GM18507 (cell line): ENCODE measurements at places on chromosomes 5 and 9.

- DNase-seq: no peak
Observed at GRCh38 chr9:136668983-136669790, 6.5 kb downstream of the EGFL7 start.

DNA sequence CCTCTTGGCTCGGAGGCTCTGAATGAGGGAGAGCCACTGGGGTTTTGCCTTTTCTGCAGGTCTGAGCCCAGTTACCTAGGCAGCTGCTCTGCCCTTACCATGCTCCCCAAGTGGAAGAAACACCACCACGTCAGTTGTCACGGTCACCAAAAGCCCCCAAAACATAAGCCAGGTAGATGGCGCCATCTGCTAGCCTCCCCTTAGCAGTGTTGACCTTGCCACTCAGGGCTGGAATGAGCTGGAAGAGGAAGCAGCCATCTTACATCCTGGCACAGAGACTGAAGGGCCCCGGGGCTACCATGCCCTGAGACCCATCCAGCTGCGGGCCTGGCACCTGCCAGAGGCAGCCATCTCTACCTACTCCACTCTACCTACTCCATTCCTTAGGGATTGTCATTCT lies 7.4 kb downstream of the ZER1 start:
- DNase-seq: no peak

DNA sequence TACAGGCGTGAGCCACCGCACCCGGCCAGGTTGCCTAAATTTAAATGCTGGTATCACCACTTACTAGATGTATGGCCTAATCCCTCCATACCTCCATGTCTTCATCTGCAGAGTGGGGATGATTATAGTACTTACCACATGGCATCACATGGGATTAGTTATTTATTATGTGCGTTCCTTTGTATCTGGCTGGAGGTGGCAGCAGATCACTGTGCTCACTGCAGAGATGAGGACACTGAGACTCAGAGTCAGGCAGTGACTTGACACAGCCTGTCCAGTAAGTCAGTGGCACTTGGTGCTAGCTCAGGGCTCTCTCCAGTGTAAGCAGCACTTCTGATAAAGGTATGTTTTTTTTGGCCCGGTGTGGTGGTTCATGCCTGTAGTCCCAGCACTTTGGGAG lies 38.4 kb upstream of the HAND1 start:
- no peak for DNase-seq

DNA sequence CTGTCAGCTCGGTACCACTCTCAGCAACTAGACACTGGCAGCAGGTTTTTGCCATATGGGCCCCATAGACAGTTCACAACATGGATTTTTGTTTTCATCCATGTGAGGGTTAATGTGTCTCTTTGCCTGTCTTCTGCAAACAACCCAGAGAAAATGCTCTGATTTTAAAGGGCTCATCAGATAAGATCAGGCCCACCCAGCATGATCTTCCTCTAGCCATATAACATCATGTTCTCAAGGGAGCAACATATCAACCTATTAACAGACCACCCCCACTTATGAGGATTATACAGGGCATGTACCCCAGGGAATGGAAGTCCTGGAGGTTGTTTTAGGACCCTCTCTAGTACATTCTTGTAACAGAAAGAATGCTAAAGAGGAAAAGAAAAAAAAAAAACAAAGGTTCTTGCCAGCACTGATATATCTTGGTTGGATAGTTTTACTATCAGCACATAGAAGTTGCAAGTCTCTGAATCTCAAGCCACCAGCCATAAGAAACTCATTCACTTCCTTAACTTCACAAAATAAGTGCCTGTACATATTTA lies 1015.1 kb downstream of the TLE4 start:
- DNase-seq: no peak

GRCh38 chr5:137190031-137190430 lies 309.1 kb downstream of the SPOCK1 start:
- no peak for DNase-seq

- no peak for DNase-seq
Observed at GRCh38 chr9:104177003-104177611, 83.0 kb downstream of the SMC2 start.

DNA sequence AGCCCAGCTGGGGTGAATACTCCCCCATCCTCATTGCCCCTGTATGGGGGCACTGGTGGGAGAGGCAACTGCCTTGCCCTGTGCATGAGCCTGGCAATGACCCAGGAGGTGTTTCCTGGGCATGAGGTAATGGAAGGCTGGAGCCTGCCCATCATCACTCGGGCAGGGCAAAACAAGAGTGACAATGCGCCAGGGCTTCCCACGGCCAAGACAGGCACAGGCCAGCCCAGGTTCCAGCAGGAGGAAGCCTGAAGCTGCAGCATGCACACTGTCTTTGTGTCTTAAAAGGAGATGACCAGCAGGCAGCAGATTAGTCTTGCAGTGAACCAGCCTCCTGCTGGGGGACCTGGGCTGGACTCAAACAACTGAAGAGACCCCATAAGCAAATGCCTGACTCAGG lies 92.2 kb upstream of the SMIM23 start:
- no peak for DNase-seq

- DNase-seq: no peak
Observed at GRCh38 chr9:123049589-123050222, 16.2 kb downstream of the GPR21 start.

DNA sequence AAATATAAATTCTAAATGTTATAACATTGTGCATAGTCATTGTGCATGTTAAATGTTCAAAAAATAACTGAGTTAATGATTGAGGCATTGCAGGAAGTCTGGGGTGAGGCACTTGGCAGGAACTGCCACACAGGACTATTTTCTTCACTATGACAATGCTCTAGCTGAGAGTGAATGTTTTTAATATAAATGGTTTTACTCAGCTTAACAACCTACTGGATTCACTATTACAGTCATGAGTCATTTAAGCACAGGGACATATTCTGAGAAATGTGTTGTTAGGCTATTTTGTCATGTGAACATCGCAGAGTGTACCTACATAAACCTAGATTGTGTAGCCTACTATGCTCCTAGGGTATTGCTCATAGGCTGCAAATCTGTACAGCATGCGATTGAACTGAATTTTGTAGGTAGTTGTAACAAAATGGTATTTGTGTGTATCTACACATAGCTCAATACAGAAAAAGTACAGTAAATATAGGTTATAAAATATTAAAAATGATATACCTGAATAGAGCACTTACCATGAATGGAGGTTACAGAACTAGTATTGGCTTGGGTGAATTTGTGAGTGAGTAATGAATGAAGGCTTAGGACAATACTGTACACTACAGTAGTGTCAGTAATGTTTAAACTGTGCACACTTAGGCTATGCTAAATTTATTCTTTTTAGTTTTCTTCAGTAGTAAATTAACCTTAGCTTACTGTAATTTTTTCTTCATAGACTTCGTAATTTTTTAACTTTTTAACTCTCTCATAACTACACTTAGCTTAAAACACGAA lies 346.1 kb upstream of the PTGER4 start:
- DNase-seq: no peak

GRCh38 chr5:55934720-55935119 lies 60.0 kb downstream of the IL6ST start:
- no peak for DNase-seq

DNA sequence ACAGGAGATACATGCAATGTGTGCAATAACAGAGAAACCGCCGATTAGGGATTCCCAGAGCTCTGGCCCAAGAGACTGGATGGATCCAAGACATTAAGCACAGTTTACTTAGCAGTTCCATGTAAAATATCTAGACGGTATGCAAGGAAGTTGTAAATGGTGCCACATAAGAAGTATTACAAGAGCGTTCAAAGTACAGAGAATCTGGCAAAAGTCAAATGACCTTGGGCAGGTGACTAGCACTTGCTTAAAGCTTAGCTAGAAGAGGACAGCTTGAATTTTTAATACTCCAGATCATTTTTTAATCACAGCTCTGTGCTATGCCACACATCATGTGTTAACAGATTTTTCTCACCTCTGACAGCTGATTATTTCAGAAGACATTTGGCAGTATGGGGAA lies 72.3 kb upstream of the TNPO1 start:
- no peak for DNase-seq

DNA sequence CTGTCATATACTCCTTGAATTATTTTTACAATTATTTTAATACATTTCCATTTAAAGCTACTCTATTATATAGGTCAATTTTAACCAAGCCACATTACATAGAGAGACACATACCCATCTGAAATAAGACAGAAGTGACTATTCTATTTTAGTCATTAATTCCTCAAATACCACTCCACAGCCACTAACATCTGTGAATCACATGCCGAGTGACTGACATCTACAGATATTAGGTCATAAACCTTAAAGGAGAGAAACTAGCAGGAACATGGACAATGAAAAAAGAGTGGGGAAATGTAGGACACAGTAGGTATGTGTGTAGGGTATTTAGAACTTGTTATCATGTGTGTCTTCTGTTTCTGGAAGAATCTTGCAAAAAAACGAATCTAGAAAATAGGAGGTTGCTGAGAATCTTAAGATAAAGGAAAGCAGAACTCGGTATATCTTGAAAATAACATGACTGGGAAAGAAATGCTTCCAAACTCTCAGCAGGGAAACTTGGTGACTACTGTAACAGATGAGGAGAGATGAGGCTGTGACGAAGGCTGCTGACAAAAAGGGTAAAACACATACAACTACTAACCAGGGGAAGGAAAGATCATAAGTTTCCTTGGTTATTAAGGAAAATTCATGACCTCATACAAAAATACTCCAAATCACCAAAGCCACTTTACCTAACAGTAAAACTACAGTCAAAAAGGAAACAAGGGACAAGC lies 84.6 kb downstream of the PLPP1 start:
- no peak for DNase-seq

DNA sequence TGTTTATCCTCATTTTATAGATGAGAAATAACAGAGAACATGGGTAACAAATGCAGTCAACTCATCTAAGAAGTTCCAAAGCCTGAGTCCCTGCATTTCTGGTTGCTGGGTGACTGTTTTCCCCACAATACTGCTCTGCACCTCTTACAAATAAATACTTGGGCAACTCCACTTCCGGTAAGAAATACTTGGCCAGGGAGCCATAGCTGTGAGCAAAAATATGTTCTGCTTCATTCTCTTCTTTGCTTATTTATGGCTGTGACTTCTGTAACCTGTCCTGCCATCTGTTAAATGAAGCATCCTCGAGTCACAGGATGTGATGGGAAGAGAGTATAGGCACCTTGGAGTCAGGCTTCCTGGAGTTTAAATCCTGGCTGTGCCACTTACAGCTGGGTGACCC lies 49.9 kb downstream of the GDNF start:
- no peak for DNase-seq

DNA sequence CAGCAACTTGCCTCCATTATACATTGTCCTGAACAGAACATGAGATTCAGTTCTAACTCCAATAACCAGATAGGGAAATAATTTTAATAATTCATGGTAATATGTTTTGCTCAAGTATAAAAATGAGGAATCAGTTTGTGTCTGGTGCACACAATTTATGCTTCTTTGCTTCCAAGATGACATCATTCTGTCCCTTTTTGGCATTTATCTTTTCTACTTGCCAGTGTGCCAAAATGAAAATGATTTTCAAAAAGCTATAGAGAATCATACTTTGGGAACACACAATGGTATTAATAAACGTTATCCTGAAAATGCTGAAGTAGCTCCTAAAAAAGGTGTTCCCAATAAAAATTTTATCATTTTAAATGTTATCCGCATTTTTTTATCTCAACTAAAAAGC lies 519.0 kb downstream of the CAAP1 start:
- no peak for DNase-seq

- DNase-seq: no peak
Observed at GRCh38 chr5:54577528-54577927, 60.0 kb downstream of the SNX18 start.

- DNase-seq: no peak
Observed at GRCh38 chr9:136432591-136432990, 7.1 kb downstream of the INPP5E start.

DNA sequence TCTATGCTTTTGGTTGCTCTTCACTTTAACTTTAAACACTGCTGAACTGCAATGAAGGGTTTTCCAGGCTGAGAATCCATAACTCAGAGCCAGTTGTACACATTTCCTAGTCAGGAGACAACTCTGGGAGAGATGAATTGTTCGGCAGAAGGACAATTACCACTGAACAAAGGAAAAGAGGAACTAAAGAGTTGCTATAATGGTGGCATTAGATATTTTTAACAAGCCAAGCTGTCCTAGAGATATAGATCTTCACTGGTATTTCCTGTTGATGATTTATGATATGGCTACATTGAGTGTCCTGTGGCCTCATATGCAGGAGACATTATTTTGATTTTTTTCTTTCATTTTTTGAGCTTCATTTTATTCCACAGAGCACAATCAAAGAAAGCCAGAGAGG lies 219.1 kb upstream of the PCSK5 start:
- no peak for DNase-seq

GRCh38 chr9:124126648-124127646 lies 115.4 kb downstream of the LHX2 start:
- peak; percentile 68 for DNase-seq

DNA sequence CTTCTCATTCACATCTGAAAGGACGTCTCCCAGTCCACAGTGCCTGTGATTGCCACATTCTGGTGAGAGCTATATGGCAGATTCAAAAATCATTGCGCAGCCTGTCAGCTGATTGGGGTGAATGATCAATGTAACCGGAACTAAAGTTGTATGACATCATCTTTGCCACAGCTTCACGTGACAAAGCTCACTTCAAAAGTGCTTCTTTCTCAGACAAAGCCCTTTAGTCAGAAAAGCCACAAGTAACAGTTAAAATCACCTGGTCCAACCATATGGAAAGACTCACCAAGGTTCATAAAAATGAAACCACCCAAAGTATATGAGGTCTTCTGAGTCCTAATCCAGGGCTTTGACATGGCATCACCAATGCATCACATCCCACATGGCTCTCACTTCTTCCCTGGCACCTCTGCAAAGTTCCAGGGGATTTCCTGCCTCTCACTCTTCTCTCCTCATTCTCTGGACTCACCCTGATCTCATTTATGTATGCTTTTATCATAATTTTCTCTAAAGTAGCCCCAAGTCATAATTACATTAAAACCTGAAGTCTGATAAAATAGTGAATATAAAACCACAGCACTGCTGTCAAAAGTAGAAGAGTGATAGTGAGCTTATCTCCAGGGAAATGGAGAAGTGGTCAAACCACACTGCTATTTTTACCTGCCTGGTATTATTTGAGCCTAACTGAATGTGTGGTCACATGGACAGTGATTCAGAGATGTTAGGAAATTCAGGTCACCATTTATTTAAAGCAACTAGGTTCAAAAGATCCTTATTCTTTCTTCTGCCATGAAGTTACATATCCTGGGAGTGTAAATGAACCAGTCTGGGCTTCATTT lies 193.1 kb upstream of the PTGER4 start:
- no peak for DNase-seq

- DNase-seq: no peak
Observed at GRCh38 chr5:149448831-149449714, 70.0 kb upstream of the IL17B start.

DNA sequence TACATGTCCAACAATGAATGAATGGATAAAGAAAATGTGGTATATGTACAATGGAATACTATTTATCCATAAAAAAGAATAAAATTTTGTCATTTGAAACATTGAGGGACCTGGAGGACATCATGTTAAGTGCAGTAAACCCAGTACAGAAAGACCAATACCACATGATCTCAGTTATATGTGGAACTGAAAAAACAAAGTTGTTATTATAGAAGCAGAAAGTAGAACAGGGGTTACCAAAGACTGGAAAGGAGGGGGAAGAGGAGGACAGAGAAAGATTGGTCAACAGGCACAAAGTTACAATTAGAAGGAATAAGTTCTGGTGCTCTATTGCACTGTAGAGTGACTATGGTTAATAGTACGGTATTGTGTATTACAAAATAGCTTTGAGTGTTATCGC lies 233.8 kb downstream of the SEMA6A start:
- no peak for DNase-seq
